ENCODE measurements at places on chromosomes 16 and 17.

DNA sequence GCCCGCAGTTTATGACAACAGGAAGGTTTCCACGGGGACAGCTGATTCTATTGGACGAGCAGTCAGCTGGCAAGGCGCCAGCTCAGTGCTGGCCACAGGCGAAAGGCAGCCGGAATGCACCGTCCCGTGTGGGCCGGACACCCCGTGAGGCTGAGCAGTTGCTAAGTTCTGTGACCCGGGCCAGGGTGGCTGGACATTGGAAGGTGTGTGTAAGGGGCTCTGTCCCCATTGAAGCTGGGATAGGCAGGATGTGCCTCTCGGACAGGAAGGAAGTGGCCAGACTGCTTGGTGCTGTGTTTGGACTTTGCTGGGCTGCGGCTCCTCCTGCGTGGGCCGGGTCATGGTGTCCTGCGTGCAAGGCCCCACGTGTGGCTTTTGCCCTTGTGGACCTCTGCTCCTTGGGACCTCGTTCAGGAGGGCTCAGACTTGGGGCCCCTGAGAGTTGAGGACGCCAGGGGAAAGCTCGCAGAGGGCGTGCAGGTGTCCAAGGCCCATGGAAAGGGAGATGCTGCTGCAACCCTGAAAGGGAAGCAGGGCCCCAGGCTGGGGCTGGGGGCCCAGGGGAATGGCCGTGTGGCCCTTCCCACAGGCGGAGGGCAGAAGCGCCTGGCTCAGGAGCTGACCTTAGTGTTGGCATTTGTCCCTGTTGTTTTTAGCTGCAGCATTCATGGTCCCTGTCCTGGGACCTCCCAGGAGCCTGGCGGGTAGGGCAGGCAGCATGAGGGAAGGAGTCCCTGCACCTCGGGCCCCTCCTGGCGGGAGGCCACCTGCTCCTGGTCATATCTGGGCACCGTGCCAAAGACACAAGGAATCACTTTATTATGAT is 10.0 kb downstream of the BAIAP2 start:
- peak; percentile 75 for DNase-seq

DNA sequence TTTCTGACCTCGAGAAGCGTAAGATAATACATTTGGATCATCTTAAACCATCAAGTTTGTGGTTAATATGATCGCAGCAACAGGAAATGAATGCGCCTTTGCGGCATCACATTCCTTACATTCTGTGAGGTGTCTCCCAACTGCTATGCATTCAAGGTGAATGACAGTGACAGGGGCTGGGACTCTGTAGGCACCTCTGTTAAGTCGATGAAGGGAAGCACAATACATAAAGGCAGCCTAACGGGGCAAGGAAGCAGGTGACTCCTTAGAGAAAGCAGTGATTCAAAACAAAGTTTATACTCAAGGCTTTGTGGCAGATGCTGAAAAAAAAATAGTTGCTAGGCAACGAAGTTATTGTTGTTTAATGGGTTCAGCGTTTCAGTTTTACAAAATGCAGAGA is 21.6 kb upstream of the EVPL start:
- DNase-seq: no peak

DNA sequence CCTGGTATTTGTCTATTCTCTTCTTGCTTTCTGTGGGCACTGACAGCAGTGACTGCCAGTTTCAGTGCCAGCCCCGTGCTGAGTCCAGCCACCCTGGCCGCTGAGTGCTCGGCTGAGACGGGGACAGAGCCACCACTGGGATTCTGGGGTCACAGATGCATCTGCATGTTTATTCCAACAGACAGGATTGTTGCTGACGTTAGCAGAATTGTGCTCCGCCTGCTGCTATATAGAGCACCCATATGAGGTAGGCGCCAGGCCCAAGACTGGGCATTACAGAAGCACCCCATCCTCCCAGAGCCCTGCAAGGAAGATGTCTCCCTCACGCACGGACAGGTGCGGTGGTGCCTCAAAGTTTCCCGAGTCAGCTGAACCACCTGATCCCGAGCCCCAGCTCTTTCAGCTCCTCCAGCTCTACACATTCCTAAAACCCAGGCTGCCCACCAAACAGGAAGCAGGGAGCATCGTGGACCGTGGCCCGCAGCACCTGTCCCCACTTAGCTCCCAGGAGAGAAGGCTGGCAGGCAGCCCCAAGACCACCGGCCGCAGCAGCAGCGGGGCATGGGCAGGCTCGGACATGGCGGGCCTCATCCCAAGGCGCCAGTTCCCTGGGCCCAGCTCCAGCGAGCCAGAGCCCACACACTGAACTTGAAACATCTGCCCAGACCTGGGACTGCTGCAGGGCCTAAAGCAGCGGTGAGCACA is 44.9 kb upstream of the RASD1 start:
- DNase-seq: no peak

DNA sequence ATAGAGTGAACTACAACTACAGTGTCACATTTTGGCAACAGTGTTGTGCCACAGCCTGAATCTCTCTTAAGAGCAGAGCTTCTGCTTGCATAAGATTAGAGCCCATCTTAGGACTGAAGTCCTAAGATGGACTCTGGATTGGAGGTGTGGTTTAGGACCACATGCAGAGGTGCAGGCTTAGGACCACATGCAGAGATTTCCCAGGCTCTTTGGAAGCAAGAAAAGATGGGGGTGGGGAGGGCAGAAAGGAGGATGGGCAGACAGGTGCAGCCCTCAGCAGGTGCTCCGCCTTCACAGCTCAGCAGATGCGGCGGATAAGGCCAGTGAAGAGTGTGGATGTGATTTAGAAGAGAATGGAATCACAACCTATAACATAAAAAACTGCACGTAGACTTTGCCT is 128.7 kb downstream of the TANGO6 start:
- no peak for DNase-seq

GRCh38 chr17:17493249-17493985 is 2.8 kb downstream of the RASD1 start:
- peak; percentile 60 for DNase-seq

GRCh38 chr16:81693744-81694303 is 85.3 kb upstream of the PLCG2 start:
- DNase-seq: no peak

DNA sequence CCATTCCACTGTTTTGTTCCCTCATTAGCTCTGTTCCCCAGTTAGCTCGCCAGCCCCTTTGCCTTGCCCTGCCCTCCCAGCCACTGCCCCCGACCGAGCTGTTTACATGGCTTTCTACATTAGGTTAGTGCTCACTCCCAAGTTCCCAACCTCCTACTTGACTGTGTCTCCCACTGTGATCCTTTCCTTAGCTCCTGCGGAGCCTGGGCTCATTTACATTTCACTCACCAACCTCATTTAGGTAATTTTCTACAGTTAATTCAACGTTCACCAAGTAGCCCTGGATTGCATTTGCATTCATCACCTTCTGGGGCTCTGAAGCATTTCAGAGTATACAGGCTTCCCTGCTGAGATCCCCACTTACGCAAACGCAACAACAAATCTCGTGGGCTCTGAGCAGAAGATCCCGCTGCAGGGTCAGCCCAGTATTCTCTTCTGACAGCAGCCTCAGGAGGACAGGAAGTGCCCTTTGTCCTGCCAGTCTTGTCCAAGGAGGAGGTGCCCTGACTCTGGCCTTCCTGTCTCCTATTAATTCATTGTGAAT is 325.8 kb upstream of the CCL2 start:
- DNase-seq: no peak

GRCh38 chr17:69287168-69287567 is 39.8 kb downstream of the ABCA5 start:
- no peak for DNase-seq

- no peak for DNase-seq
Measured at GRCh38 chr17:1529863-1530262, 13.5 kb upstream of the INPP5K start.

- DNase-seq: no peak
Measured at GRCh38 chr17:4276514-4276913, 12.7 kb upstream of the ANKFY1 start.

GRCh38 chr17:1267471-1267943 is 2.7 kb upstream of the BHLHA9 start:
- no peak for DNase-seq

- DNase-seq: no peak
Measured at GRCh38 chr16:50673496-50674275, 7.4 kb downstream of the SNX20 start.

DNA sequence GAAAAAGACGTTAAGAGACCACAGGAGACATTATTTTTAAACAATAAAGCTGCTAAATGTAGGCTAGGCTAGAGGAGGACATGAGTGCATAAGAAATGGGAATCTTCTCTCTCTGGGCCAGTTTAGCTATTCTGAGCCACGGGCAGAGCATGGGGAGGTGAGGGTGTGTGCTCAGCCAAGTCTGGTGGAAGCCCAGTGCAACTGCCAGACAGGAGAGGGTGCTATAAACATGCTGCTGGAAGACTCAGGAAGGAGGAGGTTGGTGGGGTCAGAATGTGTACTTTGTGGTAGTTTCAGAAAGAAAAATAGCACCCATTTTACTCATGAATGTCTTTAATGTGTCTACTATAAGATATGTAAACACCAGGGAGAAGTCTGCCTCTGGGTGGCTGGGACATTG is 5.9 kb upstream of the SDK2 start:
- DNase-seq: no peak

DNA sequence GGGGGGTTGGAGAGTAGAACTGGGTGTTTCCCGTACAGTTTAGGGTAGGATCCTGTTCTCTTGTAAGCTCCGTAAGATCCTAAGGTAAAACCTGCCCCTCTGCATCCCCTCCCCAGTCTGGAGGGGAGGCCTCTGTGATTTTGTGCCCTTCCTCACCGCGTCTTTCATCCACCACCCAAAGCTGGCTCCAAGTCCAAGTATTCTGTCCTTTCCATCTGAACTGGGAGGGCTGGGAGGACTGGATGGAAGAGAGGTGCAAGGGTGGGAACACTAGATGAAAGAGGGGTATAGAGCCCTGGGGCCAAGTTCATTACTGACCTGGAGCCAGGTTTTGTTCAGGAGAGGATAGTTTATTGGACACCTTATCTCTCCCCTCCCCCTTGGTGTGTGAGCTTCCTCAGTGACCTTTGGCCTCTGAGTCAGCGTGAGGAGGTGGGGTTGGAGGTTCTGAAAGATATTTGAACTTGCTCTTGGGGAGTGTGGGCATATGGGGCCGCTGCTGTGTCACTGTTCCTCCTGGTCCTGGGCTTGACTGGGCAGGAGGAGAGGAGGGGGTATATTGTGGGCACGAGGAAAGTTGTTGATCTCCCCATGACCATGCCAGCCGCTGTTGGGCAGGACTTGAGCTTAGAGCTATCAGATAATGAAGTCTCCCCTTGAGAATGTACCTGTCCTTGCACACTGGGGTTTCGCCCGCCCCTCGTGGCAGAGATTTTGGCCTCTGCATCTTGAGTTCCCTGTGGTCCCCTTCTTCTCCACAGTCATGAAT is 1.6 kb downstream of the LASP1 start:
- DNase-seq: peak; percentile 21
